ENCODE measurements at places on chromosomes 5 and 9.

DNA sequence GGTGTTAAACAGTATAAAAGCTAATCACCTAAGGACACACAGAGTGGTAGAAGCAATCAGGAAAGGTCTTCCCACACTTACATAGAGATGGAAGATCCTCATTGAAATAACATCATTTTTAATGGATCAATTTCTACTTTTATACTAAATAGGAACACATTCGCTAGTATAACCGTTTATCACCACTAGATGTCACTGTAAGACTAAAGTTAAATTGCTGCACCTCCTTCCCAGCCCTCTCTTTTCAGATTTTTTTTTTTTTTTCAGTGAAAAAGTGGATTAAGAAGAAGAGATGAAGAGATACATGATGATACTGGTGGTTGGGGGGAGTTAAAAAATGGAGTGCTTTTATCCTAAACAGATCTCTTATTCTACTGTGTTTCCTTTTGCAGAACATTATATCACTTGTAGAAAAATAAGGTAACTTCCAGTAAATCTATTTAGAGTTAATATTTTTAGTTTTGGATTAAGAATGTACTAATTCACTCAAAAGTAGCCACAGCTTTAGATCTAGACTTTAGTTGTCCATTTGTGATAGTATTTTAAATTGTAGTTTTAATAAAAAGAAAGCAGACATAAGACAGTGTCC lies 116.9 kb upstream of the ARRDC3 start:
- peak; percentile 20 for DNase-seq

DNA sequence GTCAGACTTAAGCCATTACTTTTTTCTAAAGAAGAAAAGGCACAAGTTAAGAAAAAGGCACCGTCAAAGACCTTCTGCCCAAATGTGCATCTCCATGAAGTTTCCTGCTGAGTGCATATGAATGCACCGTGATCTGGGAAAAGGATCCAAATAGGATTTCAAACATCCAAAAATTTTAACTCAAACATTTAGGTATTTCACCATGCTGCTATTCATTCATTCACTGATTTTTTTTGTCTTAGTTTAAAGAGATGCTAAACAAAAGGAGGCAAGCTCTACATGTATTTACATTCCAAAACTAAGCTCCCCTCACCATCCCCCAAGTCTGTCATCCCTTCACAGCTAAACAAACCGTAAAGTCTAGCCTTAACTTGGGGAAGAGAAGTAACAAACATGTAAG lies 291.9 kb downstream of the ARL15 start:
- no peak for DNase-seq

DNA sequence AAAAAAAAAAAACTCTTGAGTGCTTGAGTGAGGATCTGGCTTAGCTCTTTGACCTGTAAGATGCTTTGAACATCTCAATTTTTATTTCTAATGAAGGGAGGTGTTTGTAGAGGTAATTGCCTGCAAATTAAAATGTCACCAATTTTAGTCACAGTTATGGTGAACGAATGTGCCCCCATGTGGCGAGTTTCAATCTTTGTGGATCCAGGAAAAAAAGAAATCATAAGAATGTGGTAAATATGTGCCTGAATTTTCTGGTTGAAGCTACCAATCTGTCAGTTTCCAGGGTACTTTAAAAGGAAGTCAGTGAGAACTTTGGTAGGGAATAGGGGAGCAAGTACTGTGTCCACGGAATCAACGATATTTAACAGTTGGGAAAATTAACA lies 1772.4 kb upstream of the CDH9 start:
- no peak for DNase-seq

DNA sequence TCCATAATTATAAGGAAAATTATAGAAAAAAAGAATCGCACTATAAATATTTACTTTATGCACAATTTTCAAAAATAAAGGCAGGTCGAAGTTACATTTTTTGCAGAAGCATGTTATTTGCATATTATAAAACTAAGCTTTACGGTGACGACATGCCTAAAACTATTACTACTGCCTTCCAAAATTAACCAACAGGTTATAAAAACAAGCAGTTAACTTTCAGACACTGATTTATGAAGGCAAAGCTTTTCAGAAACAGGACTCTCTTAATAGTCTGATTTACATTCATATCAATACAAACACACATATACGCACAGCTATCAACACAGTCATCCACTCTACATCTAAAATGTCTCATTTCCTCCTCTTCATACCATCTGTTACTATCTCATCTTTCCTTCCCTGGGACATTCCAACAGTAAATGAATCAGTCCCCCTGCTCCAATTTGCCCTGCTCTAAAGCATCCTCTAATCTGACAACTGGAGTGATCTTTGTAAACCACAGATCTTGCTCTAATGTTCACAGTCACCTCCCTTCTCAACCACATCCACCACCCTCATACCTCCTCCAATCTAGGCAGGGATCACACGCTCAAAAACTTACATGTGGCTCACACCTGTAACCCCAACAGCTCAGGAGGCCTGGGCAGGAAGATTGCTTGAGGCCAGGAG lies 21.6 kb downstream of the FBXW11 start:
- peak; percentile 84 for DNase-seq

- DNase-seq = no peak
These were observed 17.8 kb downstream of the PPARGC1B start for GRCh38 chr5:149747833-149748366.

DNA sequence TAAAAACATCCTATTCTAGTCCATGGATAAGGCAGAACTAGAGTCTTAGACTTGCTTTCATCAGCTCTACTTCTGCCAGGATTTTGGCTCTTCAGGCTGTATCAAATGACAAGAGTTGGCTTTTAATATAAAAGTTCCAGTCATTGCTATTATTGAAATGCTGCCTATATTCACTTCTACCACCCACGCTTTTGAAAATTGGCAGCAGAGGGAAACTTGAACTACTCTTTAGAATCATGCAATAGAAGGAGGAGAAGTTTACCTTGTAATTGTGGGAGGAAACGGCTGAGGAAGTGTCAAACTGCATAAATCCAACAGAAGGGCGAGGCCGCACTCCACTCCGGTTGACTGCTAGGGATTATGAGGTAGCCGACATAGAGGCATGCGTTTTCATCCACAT lies 122.6 kb upstream of the BASP1 start:
- no peak for DNase-seq

DNA sequence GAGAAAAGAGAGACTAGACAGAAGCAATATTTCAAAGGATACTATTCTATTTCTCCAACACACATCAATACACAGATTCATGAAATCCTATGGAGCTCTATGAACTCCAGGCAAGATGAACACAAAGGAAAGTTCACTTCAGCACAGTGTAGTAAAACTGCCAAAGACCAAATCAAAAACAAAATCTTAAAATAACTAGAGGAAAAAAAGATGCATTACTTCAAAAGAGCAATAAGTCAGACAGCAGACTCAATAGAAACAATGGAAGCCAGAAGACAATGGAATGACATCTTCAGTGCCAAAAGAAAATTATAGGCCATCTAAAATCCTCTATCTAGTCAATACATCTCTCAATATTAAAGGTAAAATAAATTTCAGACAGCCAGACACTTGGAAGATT lies 205.3 kb upstream of the TBC1D2 start:
- no peak for DNase-seq

- DNase-seq = peak; percentile 54
These were observed 16.8 kb downstream of the TXNDC8 start for GRCh38 chr9:110320651-110321445.

GRCh38 chr5:180121826-180122413 lies 50.4 kb upstream of the RNF130 start:
- DNase-seq = no peak

GRCh38 chr5:58228896-58229295 lies 231.0 kb downstream of the PLK2 start:
- no peak for DNase-seq

GRCh38 chr5:31967461-31967860 lies 206.7 kb downstream of the GOLPH3 start:
- DNase-seq = no peak

- DNase-seq = no peak
These were observed 794.0 kb downstream of the EFNA5 start for GRCh38 chr5:106876665-106877194.

- DNase-seq = no peak
These were observed 778.1 kb downstream of the TLR4 start for GRCh38 chr9:118482306-118482705.

- no peak for DNase-seq
These were observed 367.4 kb downstream of the EFNA5 start for GRCh38 chr5:107303171-107303968.

DNA sequence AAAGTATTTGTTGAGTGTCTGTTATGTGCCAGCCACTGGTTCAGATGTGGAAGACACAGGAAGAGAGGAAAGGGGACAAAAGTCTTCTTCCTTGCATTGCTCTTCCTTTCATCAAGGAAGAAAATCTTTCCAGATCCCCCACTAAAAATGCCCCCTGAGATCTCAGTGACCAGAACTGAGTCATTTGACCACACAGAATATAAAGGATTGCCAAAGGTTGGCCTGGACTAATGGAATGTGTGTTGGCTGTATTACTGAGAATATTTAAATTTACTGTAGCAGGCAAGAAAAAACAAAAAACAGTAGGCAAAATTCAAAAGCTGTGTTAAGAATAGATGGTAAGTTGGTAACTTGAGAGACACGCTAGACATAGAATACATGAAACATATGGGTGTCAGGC lies 10.0 kb upstream of the SEPTIN8 start:
- DNase-seq = no peak

DNA sequence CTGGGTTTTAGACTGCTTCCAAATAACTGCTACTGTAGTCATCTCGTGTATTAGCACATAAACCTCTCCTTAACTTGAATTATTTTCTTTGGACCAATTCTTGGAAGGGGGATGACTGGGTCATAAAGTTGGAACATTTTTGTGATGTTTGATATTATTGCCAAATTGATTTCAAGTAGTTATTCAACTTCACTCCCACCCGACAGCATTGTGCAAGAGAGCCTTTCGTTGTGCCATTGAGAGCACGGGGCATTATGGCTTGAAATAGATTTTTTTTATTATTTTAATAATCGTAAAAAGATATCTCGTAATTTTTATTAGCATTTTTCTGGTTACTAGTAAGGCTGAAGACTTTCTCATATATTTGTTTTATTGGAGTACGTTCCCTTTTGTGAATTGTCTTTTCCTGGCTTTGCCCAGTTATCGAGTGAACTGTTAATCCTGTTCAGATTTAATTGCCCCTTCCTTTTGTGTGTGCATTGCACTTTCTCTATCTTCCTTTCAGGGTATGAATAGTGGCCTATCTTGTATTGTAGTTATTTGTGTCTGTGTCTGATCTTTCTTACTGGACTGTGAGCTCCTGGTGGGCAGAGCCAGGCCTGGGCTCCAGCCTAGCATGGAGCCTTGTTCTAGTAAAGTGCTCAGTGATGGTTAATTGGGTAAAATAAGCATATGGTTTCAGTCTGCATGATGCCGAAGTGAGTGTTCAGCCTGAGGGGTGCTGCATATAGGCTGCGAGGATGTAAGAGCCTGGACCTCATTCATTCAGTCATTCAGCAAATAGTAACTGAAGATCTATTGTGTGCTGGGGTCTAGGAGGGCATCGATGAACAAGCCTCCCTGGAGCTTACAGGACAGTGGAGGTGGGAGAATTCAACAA lies 93.5 kb upstream of the SHB start:
- no peak for DNase-seq

DNA sequence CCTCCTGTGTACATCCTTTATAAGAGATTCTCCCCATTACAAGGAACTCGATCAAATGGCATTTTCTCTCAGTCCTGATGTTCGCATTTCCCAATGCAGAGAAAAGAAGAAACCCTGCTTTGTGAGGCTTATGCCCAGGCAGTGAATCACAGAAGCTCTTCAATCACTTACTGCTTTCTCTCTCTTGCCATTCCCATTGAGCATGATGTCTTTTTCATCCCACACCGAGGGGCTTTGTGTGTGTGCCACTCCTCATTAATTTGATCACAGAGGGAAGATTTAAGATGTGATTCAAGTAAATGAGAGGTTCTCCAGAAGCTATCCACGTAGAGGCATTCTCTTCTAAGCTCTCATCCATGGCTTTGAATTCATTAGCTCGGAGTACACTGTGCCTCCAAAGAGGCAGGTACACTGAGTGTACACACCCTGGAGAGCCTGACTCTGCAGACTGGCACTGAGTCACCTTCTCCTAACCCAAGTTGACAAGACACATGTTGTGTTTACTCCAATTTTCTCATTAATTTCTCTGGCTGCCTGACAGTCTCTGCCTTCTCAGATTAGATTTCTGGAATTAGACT lies 45.4 kb downstream of the MFAP3 start:
- no peak for DNase-seq

GRCh38 chr5:65010841-65011240 lies 242.1 kb downstream of the CWC27 start:
- DNase-seq = no peak

DNA sequence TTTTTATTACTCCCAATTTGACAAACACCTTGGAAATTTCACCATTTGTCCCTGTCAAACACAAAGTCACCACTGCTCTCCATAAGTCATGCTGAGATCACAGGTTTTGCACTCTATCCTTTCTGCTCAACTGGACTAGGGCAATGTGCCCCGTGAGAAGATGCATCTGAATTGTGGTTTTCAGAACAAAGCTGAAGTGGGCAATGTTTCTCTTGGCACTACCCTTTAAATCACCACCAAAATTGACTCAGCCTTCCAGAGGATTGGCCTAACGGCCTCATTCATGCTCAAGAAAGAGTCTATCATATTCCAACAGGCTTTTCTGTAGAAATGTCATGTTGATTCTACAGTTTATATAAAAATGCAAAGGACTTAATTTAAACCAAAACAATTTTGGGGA lies 81.0 kb upstream of the TRIO start:
- no peak for DNase-seq

DNA sequence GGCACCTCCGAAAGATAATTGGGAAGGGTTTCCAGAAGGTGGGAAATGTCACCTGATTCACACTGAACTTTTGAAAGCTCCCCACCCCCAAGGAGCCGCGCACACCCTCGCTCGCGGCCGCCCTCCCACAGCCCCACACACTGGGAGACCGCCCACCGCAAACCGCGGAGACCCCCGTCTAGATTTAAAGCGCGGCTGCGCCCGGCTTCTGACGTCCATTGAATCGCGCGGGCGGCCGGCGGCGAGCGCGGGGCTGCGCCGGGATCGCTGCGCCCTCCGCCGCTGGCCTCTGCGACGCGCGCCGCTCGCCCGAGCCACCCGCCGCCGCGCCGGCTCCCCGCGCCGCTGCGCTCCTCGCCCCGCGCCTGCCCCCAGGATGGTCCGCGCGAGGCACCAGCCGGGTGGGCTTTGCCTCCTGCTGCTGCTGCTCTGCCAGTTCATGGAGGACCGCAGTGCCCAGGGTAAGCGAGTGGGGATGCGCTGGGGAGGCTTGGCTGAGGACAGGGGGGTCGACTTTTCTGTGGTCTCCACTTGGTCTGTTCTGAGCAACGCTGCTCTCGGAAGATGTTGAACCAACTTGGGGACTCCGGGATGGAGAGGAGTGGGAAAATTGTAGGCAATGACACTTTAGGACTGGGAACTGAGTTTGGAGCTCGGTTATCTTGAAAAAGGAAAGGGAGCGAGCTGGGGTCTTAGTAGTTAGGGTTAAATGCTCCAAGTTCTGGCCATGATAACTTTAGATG lies at the start of gene FST:
TSS of gene FST (plus strand) at position 214 of the 743 bp plus-strand sequence. CDS start at position 377, 163 bp downstream.
- no peak for DNase-seq
